ENCODE measurements at places on chromosomes 6 and 20. TPM values are rescaled to one million over a fixed set of nuclear protein-coding genes. Genes with fewer than 3 reads are reported as not detected.

DAAM2 gene
- 96.0 TPM for total RNA-seq

TFAP2C gene
- not detected for total RNA-seq

CD83 gene
- 1.6 TPM for total RNA-seq

KATNA1 gene
- total RNA-seq: 22.8 TPM

GSTA2 gene
- not detected for total RNA-seq

Measured in smooth muscle cell of the pulmonary artery (primary cell).